ENCODE measurements at places on chromosomes 7 and 10.

GRCh38 chr10:32166365-32166764, 110.1 kb upstream of the KIF5B start:
- no peak for DNase-seq

- no peak for DNase-seq
Measured at GRCh38 chr10:59027975-59028655, 148.3 kb upstream of the PHYHIPL start.

GRCh38 chr7:323410-323809, 33.4 kb downstream of the FOXL3 start:
- no peak for DNase-seq

DNA sequence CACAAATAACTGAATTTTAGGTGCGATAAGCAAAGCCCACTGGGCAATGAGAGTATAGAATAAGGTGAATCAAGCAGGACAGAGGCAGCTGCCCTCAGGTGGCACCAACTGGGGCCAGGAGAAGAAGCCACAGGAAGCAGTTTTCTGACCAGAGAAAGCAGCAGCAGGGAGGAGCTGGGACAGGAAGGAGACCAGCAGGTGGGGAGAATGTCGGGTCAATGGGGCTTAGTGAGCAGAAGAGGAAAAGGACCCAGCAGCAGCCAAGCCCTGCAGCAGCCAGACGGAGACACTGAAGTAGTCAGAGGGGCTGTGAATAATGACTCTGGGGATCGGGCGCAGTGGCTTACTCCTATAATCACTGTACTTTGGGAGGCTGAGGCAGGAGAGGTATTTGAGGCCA, 209.6 kb upstream of the SH2B2 start:
- DNase-seq = no peak

- no peak for DNase-seq
Measured at GRCh38 chr7:123522066-123522465, 12.3 kb downstream of the IQUB start.

DNA sequence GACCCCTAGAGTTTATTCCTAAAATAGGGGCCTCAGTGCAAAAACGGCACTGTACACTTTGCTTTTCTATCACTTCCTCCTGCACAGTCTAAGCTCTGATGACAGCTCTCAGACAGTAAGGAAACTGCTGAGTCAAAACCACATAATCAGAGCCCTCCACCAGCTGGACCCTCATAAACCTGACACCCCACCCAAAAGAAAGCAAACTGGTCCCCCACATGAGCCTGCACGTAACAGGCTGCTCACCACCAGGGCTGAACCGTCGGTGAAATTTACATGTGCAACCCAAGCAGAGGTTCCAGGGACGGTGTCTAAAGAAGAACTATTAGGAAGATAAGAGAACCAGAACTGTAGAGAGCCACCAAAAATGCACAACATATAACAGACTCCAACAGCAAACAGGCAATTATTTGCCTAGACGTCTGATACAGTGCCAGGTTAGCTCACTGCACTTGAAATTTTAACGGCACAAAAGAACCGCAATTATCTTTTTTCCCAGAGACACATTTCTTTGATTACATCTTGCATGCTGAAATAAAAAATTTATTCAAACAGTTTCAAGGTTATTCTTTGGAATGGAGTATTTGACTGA, 19.6 kb downstream of the SGMS1 start:
- no peak for DNase-seq

GRCh38 chr10:62585211-62585775, 211.1 kb downstream of the ZNF365 start:
- DNase-seq = no peak
